Psoas muscle (tissue), 8 donors: ENCODE measurements at places on chromosomes 5 and 9. TPM values are rescaled to one million over a fixed set of nuclear protein-coding genes. Genes with fewer than 3 reads are reported as not detected.

PRUNE2 gene
- total RNA-seq, result 79.9 TPM

ACTBL2 gene
- not detected for total RNA-seq

PCDHB16 gene
- total RNA-seq, result 0.94 TPM

RNF183 gene
- not detected for total RNA-seq

OGN gene
- total RNA-seq, result 7.4 TPM

PLPPR1 gene
- total RNA-seq, result not detected

FBXW5 gene
- total RNA-seq, result 135 TPM

CCDC152 gene
- 0.88 TPM for total RNA-seq

FBXW2 gene
- total RNA-seq, result 25.3 TPM

EXOSC2 gene
- total RNA-seq, result 16.8 TPM

ANKRD31 gene
- 0.11 TPM for total RNA-seq

AQP7 gene
- total RNA-seq, result 13.3 TPM

KIF4B gene
- not detected for total RNA-seq

ORM1 gene
- total RNA-seq, result 1.8 TPM

MARCHF3 gene
- total RNA-seq, result 16.2 TPM

POLR3G gene
- 1.6 TPM for total RNA-seq

FOXD4L4 gene
- total RNA-seq, result not detected

WNK2 gene
- total RNA-seq, result 44.4 TPM

IFNA13 gene
- total RNA-seq, result not detected

HDAC3 gene
- 34.1 TPM for total RNA-seq

CCNG1 gene
- 120 TPM for total RNA-seq

SEPTIN8 gene
- total RNA-seq, result 9.2 TPM

IRX2 gene
- 0.17 TPM for total RNA-seq

PAPPA gene
- 0.64 TPM for total RNA-seq

TERT gene
- total RNA-seq, result not detected

OR1Q1 gene
- not detected for total RNA-seq

OR1J2 gene
- total RNA-seq, result not detected

SLC27A6 gene
- total RNA-seq, result not detected

CBY3 gene
- not detected for total RNA-seq

HK3 gene
- total RNA-seq, result 2.4 TPM
